Activated CD4-positive, alpha-beta memory T cell treated with anti-CD3 and anti-CD28 coated beads for 36 hours (primary cell): ENCODE measurements at places on chromosomes 11 and 22.

- peak; percentile 25 for DNase-seq
Measured at GRCh38 chr22:29073618-29074275, 912 bp downstream of the KREMEN1 start.

GRCh38 chr11:116946414-116946813, 109.0 kb upstream of the APOA1 start:
- no peak for DNase-seq

DNA sequence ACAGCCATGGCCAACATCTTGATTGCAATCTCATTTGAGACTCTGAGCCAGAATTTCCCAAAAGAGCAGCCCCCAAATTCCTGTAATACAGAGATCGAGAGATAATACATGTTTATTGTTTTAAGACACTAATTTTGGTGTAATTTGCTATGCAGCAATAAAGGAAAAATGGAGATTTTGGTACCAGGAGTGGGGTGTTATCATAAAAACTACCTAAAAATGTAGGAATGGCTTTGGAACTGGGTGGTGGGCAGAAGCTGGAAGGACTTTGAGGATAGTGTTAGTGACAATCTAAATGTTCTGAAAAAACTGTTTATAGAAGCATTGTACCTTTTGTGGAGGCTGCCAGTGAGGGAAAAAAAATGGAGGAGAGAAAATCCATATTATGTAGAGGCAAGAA, 32.4 kb downstream of the C11orf96 start:
- no peak for DNase-seq

- no peak for DNase-seq
Measured at GRCh38 chr11:20474176-20474881, 86.8 kb downstream of the PRMT3 start.

GRCh38 chr11:86999859-87000753, 37.6 kb upstream of the TMEM135 start:
- no peak for DNase-seq

DNA sequence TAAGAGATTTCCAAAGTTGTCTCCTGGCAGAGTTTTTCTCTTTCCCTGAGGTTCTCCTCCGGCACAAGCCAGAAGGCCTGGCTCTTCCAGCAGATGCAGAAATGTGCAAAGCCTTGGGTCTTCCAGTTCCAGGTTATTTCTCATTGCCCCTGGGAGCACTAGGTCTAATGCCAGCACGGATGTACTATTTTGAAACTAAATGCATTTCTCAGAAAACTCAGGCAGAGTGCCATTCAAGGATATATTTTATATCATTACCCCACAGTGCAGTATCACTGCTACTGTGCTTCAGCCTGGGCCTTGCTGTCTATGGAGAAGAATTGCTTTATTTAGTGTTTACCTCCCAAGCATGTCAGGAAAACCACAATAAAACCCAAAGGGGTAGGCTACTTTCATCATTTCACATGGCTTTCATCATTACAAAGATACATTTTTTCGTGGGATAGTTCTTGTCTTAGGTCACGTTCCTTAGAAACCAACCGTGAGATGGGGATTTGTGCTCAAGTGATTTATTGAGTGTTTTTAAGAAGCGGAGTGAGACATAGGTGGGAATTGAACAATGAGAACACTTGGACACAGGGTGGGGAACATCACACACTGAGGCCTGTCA, 22.4 kb upstream of the FZD4 start:
- no peak for DNase-seq

- DNase-seq, result peak; percentile 27
Measured at GRCh38 chr22:30023099-30023660, 57.1 kb upstream of the HORMAD2 start.

- no peak for DNase-seq
Measured at GRCh38 chr11:114061048-114061680, 1.7 kb downstream of the ZBTB16 start.

DNA sequence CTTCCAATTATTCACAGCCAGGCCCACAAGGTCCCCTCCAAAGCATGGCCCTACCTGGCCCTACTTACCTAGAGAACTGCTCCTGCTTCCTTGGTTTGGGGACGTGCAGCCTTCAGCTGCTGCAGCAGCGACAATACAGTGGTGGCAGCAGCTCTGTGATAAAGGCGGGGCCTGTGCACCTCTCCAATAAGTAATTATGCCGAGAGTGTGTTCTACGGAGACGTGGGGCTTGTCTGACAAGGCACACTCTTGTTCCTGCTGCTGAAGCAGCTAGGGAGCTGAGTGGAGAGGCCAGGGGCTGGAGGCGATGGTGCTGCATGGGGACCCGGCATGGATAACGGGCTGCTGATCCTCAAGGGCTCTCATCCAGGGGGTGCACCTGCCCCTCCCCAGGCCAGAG, 98.0 kb upstream of the THY1 start:
- DNase-seq, result no peak

DNA sequence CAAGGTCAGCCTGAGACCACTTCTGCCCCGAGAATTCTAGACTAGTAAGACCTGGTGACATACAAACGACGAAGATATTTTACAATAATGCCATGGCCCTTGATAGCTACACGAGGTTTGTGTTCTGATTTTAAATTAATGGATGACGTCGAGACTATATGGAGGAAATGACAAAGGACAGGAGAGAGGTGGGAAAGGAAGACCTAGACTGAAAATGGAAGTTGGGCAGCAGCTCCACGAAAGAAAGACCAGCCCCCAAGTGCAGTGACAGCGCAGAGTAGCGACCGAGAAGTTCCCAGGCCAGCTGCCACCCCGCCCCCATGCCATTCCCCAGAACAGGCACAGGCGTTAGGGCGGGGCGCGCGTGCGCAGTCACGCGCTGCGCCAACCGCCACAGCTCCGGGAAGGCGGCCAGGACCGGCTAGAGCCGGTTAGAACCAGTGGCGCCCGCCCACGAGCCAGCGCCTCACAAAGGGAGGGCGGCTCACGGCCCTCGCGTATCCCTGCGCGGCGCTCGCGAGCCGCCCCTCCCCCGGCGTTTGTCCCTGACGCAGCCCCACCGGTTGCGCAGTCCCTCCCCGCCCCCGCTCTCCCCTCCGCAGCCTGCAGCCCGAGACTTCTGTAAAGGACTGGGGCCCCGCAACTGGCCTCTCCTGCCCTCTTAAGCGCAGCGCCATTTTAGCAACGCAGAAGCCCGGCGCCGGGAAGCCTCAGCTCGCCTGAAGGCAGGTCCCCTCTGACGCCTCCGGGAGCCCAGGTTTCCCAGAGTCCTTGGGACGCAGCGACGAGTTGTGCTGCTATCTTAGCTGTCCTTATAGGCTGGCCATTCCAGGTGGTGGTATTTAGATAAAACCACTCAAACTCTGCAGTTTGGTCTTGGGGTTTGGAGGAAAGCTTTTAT, 1.5 kb upstream of the MALAT1 start:
- peak; percentile 99 for DNase-seq
